ENCODE measurements at places on chromosomes 3 and 15. TPM values are rescaled to one million over a fixed set of nuclear protein-coding genes. Genes with fewer than 3 reads are reported as not detected.
A peak's percentile ranks its signal among the peaks of the same experiment; 100 is the strongest.

GRCh38 chr15:75350601-75351361 is 3.9 kb downstream of the NEIL1 start:
- no peaks in the 10 kb centered on the region for H3K4me1 ChIP-seq
- H3K27me3 ChIP-seq: no peaks in the 10 kb centered on the region
- no peak overlapping the region for H3K4me3 ChIP-seq
- H3K27ac ChIP-seq: no peak overlapping the region

The CCR3 gene
- total RNA-seq: not detected

The LNP1 gene
- total RNA-seq: 4.4 TPM

DNA sequence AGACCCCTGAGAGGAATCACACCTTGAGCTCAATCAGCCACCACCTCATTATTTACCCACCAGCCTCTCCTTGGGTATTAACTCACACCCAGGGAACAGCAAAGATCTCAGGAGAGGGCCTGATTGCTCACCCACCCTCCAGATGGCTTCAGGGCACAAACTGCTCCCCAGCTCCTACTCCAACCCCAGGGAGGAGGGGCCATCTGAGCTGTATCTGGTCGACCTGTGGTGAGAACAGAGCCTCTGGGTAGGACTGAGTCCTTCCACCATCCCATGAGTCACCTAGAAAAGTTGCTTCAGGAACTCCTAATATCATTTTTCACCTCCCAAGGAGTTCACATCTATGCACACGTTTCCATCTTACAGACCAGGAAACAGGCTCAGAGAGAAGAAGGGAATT is 44.8 kb upstream of the HES1 start:
- H3K4me1 ChIP-seq: peaks cover 16% of the 10 kb centered on the region
- DNase-seq: no peak
- H3K27me3 ChIP-seq: no peaks in the 10 kb centered on the region

GRCh38 chr15:40062816-40063562 is 24.0 kb upstream of the SRP14 start:
- H3K27ac ChIP-seq: no peak overlapping the region
- H3K4me3 ChIP-seq: no peak overlapping the region
- no peaks in the 10 kb centered on the region for H3K4me1 ChIP-seq
- H3K36me3 ChIP-seq: no peaks in the 10 kb centered on the region
- DNase-seq: no peak

GRCh38 chr15:50676799-50677483 is 9.7 kb downstream of the TRPM7 start:
- no peak overlapping the region for H3K27ac ChIP-seq
- H3K36me3 ChIP-seq: no peaks in the 10 kb centered on the region
- no peak overlapping the region for H3K4me3 ChIP-seq

DNA sequence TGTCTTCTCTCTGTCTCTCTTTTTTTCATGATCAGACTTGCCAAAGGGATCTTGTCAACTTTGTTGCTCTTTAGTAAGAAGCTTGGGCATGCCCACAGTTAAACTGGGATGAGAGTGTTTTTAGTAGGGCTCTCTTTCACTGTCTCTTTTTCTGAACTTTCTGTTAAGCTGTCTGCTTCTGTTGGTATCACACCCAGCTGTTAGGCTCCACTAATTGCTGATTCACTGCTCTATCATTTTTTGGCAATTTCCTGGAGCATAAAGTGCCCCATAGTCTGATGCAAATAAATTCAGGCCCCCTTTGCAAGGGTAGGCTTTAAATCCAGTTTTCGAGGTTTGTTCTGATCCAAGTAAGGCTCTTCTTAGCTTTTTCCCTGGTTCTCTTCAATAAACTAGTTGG is 360.4 kb upstream of the ADAMTS9 start:
- no peaks in the 10 kb centered on the region for H3K27me3 ChIP-seq
- no peak overlapping the region for H3K27ac ChIP-seq
- no peaks in the 10 kb centered on the region for H3K4me1 ChIP-seq

The CHRM5 gene
- total RNA-seq: 0.06 TPM

- no peak overlapping the region for H3K27ac ChIP-seq
- no peak for DNase-seq
- H3K36me3 ChIP-seq: no peaks in the 10 kb centered on the region
- no peaks in the 10 kb centered on the region for H3K27me3 ChIP-seq
- no peak overlapping the region for H3K4me3 ChIP-seq
Observed at GRCh38 chr3:150742679-150743078, 20.3 kb downstream of the SIAH2 start.

DNA sequence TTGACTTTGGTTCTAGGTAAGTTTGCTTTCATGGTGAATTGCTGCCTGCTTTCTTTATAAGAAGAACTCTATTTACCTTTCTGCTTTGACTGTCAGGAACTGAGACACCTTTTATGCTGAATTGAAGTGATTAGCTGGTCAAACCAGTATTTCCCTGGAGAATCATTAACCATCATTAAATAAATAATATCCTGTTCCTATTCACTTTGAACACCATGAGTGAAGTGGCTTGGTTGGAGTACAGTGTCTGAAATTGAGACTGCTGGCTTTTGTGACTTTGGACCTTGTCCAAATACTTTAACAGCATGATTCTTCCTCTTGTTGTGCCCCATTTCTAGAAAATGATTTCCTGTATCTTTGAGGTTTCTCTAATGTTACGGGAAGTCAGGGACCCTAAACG is 5.6 kb upstream of the TMEM62 start:
- DNase-seq: no peak
- H3K4me1 ChIP-seq: no peaks in the 10 kb centered on the region
- H3K36me3 ChIP-seq: no peaks in the 10 kb centered on the region
- H3K4me3 ChIP-seq: no peak overlapping the region
- H3K27me3 ChIP-seq: no peaks in the 10 kb centered on the region
- H3K27ac ChIP-seq: no peak overlapping the region

DNA sequence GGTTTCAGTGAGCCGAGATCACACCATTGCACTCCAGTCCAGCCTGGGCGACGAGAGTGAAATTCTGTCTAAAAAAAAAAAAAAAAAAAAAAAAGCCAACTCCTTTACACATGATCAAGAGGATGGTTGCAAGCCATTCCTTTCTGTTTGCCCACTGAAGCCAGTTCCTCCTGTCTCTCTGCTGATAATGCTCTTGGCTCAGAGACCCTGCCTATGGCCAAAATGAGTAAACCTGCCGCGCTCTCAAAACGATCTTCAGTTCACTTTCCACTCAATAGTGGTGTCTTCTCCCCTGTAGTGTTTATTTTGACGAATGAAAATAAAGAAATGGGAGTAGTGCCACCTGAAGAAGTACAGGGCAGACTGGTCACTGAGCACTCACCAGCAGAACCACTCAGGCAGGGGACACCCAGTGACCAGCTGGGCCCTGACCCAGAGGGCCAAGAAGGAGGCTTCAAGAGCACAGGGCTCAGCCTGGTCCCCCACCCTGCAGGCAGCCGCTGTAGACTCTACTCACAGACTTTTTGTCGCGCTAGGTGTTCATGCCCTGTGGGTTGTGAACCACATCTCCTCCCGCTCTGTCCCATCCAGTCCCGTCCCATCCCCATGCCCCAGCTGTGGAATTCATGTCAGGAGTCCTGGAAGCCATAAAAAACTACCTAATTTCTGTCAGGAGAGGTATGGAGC is 23.6 kb downstream of the GRAMD2A start:
- H3K36me3 ChIP-seq: no peaks in the 10 kb centered on the region
- H3K4me1 ChIP-seq: no peaks in the 10 kb centered on the region
- H3K4me3 ChIP-seq: no peak overlapping the region
- no peak for DNase-seq

The VPS39 gene
- total RNA-seq: 70.9 TPM

DNA sequence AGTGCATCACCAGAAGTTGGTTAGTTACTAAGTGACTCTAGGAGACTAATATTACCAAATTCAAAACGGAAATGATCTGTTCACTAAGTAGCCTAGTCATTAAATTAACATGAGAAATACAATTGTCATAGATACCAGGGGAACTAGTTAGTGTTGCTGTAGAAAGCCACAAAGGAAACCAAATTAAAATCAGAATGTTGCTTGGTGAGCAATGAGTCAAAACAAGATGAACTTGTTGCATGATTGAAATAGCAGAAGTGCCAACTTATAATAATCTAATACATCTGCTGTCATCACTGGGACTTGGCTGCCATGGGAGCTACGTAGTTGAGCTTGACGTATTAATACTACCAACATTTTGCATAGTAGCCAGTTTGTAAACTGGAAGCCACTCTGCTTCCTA is 458.1 kb downstream of the DIPK2A start:
- H3K27me3 ChIP-seq: no peaks in the 10 kb centered on the region
- DNase-seq: no peak
- H3K27ac ChIP-seq: no peak overlapping the region
- H3K36me3 ChIP-seq: no peaks in the 10 kb centered on the region
- H3K4me1 ChIP-seq: no peaks in the 10 kb centered on the region
- H3K4me3 ChIP-seq: no peak overlapping the region

- H3K27me3 ChIP-seq: no peaks in the 10 kb centered on the region
- H3K4me1 ChIP-seq: peaks cover 20% of the 10 kb centered on the region
Observed at GRCh38 chr3:113249601-113250000, 38.2 kb downstream of the BOC start.

DNA sequence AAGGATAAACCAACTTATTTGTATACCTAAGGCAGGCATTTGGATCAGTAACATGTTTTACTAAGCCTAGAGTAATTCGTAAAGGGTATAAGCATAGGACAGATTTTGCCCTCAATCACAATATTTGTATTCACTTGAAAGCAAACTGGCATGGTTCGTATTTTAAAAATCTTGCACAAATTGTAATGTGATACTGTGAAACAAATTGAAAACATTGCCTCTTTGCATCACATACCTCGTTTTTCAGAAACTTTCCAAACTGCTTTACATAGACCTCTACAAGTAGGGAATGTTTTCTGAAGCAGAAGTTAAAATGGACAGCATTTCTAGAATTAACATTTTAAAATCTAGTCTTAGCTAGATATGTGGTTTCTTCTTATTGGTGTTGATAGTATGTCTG is 11.6 kb downstream of the KBTBD8 start:
- no peaks in the 10 kb centered on the region for H3K4me1 ChIP-seq
- no peak overlapping the region for H3K27ac ChIP-seq
- H3K4me3 ChIP-seq: no peak overlapping the region

- no peak overlapping the region for H3K27ac ChIP-seq
- H3K4me3 ChIP-seq: no peak overlapping the region
- DNase-seq: no peak
- H3K36me3 ChIP-seq: no peaks in the 10 kb centered on the region
- H3K27me3 ChIP-seq: no peaks in the 10 kb centered on the region
- no peaks in the 10 kb centered on the region for H3K4me1 ChIP-seq
Observed at GRCh38 chr3:126850370-126851085, 132.4 kb upstream of the PLXNA1 start.

GRCh38 chr3:50453907-50454306 is 49.5 kb downstream of the CACNA2D2 start:
- H3K27me3 ChIP-seq: no peaks in the 10 kb centered on the region
- no peaks in the 10 kb centered on the region for H3K36me3 ChIP-seq
- H3K4me1 ChIP-seq: no peaks in the 10 kb centered on the region

The TMEM212 gene
- not detected for total RNA-seq

- H3K36me3 ChIP-seq: no peaks in the 10 kb centered on the region
- no peak for DNase-seq
- H3K27ac ChIP-seq: no peak overlapping the region
- no peaks in the 10 kb centered on the region for H3K4me1 ChIP-seq
Observed at GRCh38 chr3:45655906-45656305, 33.3 kb upstream of the SACM1L start.

DNA sequence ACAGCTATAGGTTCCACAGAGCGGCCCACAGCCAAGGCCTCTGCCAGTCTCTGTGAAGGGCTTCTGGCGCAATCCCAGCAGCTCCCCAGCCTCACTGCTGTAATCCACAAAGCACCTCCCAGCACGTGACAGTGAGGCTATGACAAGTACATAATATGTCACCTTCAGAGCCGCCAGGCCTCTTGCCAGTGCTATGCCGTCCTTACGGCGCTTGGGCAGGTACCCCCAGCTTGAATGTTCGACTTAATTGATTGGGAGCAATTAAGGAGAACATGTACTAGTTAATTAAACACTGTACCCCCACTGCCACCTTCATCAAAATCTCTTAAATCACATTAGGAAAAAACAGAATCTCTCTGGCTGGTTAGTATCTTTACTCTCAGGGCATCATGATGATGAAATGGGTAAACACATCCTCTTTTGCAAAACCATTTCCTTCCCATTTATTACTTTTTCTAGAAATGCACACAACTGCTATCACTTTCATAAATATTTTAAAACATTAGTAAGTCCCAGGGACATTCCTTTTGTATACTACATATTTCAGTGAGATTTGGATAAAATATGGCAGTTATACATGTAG is 169.9 kb downstream of the XXYLT1 start:
- no peaks in the 10 kb centered on the region for H3K27me3 ChIP-seq
- H3K27ac ChIP-seq: no peak overlapping the region
- peak; percentile 70 for DNase-seq
- no peaks in the 10 kb centered on the region for H3K36me3 ChIP-seq

- no peak overlapping the region for H3K4me3 ChIP-seq
- no peak overlapping the region for H3K27ac ChIP-seq
- no peaks in the 10 kb centered on the region for H3K4me1 ChIP-seq
Observed at GRCh38 chr3:184825121-184825820, 13.3 kb downstream of the VPS8 start.

The CCDC32 gene
- total RNA-seq: 34.4 TPM

DNA sequence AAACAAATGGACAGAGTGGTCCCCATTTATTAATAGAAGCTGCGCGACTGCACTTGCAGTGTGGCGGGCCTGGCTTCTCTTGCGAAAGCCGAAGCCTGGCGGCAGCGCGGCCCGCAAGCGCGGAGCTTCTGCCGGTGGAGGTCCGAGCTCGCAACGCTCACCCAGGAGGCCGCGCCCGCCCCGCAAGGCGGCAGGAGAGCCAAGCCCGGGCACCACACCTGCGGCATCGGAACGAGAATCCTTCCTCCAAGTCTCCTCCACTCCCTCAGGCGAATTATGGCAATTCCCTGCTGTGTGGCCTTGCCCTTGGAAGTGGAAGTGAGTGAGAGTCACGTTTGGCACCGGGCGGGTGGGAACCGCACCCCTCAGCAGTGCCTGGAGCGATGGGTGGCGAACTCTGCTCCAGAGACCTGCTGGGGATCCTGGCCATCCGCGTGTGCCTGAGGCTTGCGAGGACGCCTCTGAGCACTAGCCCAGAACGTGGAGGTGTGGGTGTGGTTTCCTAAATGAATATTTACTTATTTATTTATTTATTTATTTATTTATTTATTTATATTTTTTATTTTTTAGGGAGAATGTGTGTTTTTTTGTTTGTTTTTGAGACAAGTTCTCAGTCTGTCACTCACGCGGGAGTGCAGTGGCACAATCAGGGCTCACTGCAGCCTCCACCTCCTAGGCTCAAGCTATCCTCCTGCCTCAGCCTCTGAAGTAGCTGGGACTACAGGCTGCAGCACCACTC is 133.7 kb upstream of the UBE2E1 start:
- DNase-seq: peak; percentile 43
- no peaks in the 10 kb centered on the region for H3K27me3 ChIP-seq
- H3K4me3 ChIP-seq: peak overlapping the region; percentile 59
- H3K4me1 ChIP-seq: no peaks in the 10 kb centered on the region

GRCh38 chr3:67558426-67558825 is 96.0 kb downstream of the SUCLG2 start:
- DNase-seq: no peak
- H3K4me3 ChIP-seq: no peak overlapping the region
- H3K27me3 ChIP-seq: no peaks in the 10 kb centered on the region
- peaks cover 3% of the 10 kb centered on the region for H3K36me3 ChIP-seq
- H3K27ac ChIP-seq: no peak overlapping the region
- H3K4me1 ChIP-seq: no peaks in the 10 kb centered on the region

GRCh38 chr3:135989242-135989641 is 23.7 kb downstream of the PPP2R3A start:
- no peak for DNase-seq
- no peak overlapping the region for H3K4me3 ChIP-seq
- H3K27ac ChIP-seq: no peak overlapping the region
- H3K27me3 ChIP-seq: no peaks in the 10 kb centered on the region
- H3K4me1 ChIP-seq: no peaks in the 10 kb centered on the region
- no peaks in the 10 kb centered on the region for H3K36me3 ChIP-seq

Data from kidney (tissue), 22 donors.